ENCODE measurements at places on chromosomes 12 and 14. TPM values are rescaled to one million over a fixed set of nuclear protein-coding genes. Genes with fewer than 3 reads are reported as not detected.

GRCh38 chr14:59254146-59254910, 65.9 kb downstream of the DAAM1 start:
- no peaks in the 10 kb centered on the region for H3K27me3 ChIP-seq
- no peak for DNase-seq
- H3K27ac ChIP-seq = no peak overlapping the region
- peaks cover 3% of the 10 kb centered on the region for H3K4me1 ChIP-seq

- no peak overlapping the region for H3K4me3 ChIP-seq
- H3K36me3 ChIP-seq = no peaks in the 10 kb centered on the region
- no peaks in the 10 kb centered on the region for H3K27me3 ChIP-seq
- peak; percentile 70 for DNase-seq
These were observed 54.9 kb upstream of the OVCH1 start for GRCh38 chr12:29552324-29552927.

DNA sequence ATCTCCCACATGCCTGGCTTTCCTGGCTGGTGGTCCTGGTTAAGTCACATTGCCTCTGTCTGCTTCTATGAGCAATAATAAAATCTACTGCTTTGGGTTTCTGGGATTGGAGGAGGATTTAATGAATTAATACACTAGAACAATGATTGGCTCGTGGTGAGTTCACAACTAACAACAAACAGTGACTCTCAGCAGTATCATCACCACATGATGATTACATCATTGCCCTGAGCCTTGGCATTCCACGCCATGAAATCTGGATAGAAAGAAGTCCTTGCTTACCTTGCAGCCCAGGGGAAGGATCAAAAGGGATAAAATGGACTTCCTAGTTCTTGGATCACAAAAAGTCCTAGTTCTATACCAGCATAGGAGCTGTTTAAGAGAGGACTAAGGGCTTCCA, 1069.0 kb downstream of the VRK1 start:
- peaks cover 2% of the 10 kb centered on the region for H3K4me1 ChIP-seq
- DNase-seq = no peak
- H3K27me3 ChIP-seq = no peaks in the 10 kb centered on the region
- no peaks in the 10 kb centered on the region for H3K36me3 ChIP-seq
- no peak overlapping the region for H3K4me3 ChIP-seq
- H3K27ac ChIP-seq = no peak overlapping the region

DNA sequence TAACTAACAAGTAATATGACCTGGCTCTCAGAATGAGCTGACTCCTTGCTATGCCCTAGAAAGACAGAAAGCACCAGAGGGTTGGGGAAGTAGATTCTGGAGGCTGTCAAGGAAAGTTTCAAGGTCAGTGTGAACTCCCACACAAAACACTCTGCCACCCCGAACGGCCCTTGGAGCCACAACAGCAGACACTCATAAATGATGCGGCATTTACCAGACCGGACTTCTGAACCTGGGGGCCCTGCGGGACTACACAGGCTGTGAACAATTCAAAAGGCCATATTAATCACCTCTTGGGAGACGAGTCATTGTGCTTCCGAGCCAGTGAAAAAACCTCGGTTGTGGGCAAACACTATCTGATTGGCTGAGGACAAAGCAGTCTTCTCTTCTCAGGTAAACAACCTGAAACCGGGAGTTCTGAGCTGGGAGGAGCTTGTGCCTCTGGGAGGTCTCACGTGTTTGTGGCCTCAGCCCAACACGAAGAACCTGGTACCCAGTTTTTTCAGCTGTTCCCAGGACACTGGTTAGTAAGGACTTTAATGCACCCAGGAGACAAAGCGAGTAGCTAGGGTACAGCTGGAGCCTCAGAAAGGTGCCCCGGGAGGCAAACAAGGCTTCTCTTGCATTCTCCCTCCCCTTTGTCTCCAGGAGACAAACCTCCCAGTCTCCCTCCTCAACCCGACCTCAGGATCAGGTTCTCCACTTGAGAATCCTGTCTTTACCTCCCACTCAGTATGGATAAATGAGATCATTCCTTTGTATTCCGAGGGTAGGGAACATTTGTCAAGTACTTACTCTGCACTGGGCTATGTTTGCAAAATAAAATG, 35.3 kb downstream of the VWF start:
- H3K4me1 ChIP-seq = peaks cover 3% of the 10 kb centered on the region
- H3K27ac ChIP-seq = no peak overlapping the region
- peaks cover 6% of the 10 kb centered on the region for H3K27me3 ChIP-seq
- no peak overlapping the region for H3K4me3 ChIP-seq
- H3K36me3 ChIP-seq = no peaks in the 10 kb centered on the region
- DNase-seq = no peak

- H3K36me3 ChIP-seq = no peaks in the 10 kb centered on the region
- H3K27ac ChIP-seq = no peak overlapping the region
- H3K4me1 ChIP-seq = peaks cover 2% of the 10 kb centered on the region
- H3K27me3 ChIP-seq = no peaks in the 10 kb centered on the region
- no peak for DNase-seq
- H3K4me3 ChIP-seq = no peak overlapping the region
These were observed 155.9 kb downstream of the RAD51B start for GRCh38 chr14:67975470-67975869.

GRCh38 chr14:98689951-98690350, 582.0 kb downstream of the BCL11B start:
- no peaks in the 10 kb centered on the region for H3K4me1 ChIP-seq
- no peaks in the 10 kb centered on the region for H3K27me3 ChIP-seq
- H3K36me3 ChIP-seq = no peaks in the 10 kb centered on the region

- H3K4me3 ChIP-seq = no peak overlapping the region
- H3K36me3 ChIP-seq = no peaks in the 10 kb centered on the region
- DNase-seq = no peak
These were observed 70.0 kb downstream of the TMTC1 start for GRCh38 chr12:29713729-29714128.

DNA sequence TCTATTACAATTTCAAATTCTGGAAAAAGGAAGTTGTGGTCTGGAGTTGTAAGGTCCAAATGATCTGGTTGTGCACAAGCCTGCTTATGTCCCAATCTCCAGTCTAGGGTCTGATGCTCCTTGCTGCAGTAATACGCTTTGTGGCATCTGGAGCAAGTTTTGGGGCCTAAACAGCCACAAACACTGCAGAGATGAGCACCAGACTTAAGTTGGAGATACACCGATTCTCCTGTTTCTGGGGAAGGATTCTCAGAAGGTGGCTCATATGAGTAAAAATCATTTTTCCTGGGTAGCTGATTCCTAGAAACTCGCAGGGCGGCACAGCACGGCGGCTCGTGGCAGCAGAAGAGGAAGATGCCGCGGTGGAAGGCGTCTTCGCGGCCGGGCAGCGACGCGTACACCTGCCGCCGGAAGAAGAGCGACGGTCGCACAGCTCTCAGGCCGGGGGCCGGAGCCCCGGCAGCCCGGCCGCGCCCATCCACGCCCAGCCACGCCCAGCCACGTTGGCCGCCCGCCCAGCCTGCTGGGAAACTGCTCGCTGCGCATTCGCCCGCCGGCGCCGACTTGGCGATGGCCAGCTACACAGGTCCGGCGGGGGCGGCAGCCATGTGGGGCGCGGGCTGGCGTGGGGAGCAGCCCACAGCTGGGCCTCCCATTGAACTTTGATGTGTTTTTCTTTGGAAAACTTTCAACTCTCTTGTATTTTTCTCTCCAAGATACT, 129.0 kb downstream of the ASCL4 start:
- peak overlapping the region; percentile 65 for H3K4me3 ChIP-seq
- H3K27me3 ChIP-seq = peaks cover 40% of the 10 kb centered on the region
- H3K27ac ChIP-seq = no peak overlapping the region
- H3K36me3 ChIP-seq = no peaks in the 10 kb centered on the region
- peak; percentile 70 for DNase-seq

DNA sequence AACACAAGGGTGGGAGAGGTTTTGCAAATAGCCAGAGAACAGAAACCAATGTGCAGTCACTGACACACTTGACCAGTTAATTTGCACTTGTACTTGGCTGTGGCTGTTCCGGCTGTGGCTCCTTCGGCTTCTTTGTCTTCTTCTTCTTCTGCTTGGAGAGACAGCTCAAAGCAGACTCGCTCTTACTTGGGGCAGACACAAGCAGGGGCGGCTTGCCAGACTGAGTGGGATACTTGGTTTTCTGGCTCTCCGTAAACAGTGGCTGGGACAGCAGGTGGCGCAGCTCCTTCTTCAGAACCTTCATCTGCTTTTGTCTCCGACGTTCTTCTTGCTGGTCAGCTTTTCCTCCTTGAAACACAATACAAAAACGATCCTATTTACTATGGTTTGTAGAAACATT, 25.0 kb downstream of the OTUB2 start:
- H3K36me3 ChIP-seq = peaks cover 69% of the 10 kb centered on the region
- H3K4me1 ChIP-seq = peaks cover 35% of the 10 kb centered on the region
- no peak for DNase-seq
- peak overlapping the region; percentile 56 for H3K27ac ChIP-seq

DNA sequence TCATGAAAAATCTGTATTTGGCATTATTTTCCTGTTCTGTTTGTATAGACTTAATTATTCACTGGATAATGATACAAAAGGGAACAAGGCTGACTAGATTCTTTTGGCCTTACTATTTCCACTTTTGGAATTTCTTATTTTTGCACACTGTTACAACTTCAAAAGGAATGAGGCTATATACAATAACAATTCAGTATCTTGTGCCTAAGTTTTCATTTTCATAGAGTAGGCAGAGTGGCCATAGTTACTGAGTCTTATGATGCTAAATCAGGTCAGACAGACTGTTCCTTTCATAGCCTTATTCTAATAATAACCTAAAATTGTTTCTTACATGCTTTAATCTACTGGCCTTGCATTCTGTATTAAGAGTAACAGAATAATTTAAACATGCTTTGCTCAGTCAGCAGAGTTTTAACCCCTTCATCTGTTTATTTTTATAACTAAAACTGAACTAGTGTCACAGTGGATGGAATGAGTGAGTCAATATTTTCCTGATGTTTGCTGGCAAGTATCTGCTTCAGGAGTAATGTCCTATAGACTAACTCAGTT, 10.5 kb downstream of the TTC8 start:
- no peak overlapping the region for H3K27ac ChIP-seq
- H3K36me3 ChIP-seq = no peaks in the 10 kb centered on the region
- H3K4me1 ChIP-seq = no peaks in the 10 kb centered on the region
- no peak overlapping the region for H3K4me3 ChIP-seq
- H3K27me3 ChIP-seq = peaks cover 13% of the 10 kb centered on the region

GRCh38 chr14:87139299-87139698, 853.7 kb downstream of the GALC start:
- H3K27ac ChIP-seq = no peak overlapping the region
- H3K27me3 ChIP-seq = no peaks in the 10 kb centered on the region
- DNase-seq = no peak
- no peak overlapping the region for H3K4me3 ChIP-seq

DNA sequence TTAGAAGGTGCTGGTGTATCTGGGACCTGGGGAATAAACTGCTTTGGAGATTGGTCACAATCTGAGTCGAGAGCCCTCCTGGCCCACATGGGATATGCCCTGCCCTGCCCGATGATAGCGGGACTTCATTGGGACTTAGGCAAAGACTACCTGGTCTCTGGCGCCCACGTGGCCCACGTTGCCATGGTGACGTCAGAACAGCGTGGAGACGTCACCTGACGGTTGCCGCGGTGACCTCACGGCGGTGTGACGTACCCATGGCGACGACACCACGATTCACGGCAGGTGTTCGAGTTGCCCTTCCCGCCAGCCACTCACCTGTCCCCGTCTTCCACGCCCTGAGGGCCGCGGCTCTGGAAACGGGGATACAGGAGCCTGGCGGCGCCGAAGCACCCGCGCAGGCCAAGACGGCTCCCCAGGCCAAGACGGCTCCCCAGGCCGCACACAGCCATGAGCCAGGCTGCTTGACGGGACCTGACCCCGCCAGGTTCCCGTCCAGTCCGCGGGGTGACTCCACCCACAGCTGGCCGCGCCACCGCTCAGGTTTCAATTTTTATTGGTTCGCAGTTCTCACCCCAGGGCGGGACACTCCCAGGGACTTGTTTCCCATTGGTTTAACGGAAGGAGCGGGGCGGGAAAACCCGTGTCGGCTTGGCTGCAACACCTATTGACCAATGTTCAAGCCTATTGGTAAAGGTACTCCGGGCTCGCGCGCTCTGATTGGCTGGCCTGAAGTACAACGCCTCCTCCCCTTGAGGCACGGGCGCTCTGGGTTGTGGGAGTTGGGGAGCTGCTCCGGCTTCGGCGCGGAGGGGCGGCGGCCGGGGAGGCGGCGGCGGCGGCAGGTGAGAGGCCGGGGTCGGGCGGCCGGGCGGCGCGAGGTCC, at the start of the genes MMAB and MVK:
Gene MMAB (minus strand): TSS at position 476 of the 885 bp plus-strand sequence. CDS start 24 bp downstream, at position 452.
Gene MVK (plus strand): TSS at position 766 of the 885 bp plus-strand sequence. CDS start 1,029 bp downstream, outside the sequence.
- peak within 1 kb of the TSS; percentile 97 for H3K27ac ChIP-seq
- peak; percentile 100 for DNase-seq
- H3K27me3 ChIP-seq = no peaks in the 10 kb centered on the region
- H3K4me3 ChIP-seq = peak within 1 kb of the TSS; percentile 86
- peaks cover 23% of the 10 kb centered on the region for H3K36me3 ChIP-seq
- peaks cover 26% of the 10 kb centered on the region for H3K4me1 ChIP-seq

DNA sequence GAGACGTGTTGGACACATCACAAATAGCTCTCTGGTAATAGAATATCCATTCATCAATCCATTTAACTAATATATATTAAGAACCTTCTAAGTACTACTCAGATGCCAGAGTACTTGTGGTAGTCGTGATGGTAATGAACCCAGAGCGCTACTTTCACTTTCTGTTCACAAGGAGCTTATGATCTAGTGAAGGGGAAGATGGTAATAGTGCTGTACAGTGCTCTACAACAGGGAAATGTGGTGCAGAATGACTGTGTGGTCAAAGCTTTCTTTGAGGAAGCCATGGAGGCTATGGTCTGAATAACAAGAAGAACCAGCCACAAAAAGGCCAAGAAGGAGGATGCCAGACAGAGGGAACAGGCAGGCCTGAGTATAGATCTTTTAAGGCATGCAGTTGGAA, 212.0 kb downstream of the PTPRO start:
- no peaks in the 10 kb centered on the region for H3K4me1 ChIP-seq
- DNase-seq = peak; percentile 59
- H3K27ac ChIP-seq = peak overlapping the region; percentile 70
- no peaks in the 10 kb centered on the region for H3K36me3 ChIP-seq
- peak overlapping the region; percentile 64 for H3K4me3 ChIP-seq

DNA sequence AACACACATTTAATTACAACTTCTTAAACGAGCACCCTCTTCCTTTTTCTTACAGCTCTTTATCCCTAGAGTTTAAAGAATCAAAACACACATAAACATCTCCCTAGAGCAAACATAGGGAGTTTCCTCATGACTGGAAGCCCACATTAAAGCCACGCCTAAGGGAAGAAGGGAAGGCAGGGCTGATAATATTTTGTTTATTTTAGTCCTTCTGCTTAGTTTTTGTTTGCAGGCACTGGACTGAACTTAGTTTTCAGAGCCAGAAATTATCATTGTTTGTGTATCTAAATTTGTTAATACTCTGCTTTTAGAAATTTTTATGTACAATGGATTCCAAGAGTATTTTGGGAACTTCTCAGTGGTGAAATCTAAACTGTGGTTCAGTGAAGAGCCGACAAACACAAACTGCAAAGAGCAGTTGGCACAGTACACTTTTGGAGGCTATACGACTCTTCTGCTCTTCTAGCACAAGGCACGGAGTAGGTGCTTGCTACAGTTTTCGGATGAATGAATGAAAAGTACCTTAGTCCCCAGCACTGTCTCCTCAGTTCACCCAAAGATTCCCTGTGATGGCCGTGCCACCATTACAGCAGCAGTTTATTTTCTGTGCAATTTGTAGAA, 17.6 kb upstream of the AMIGO2 start:
- H3K36me3 ChIP-seq = peaks cover 7% of the 10 kb centered on the region
- peaks cover 16% of the 10 kb centered on the region for H3K4me1 ChIP-seq
- H3K4me3 ChIP-seq = no peak overlapping the region
- H3K27me3 ChIP-seq = no peaks in the 10 kb centered on the region
- H3K27ac ChIP-seq = no peak overlapping the region
- DNase-seq = no peak

NINJ2 gene
- 10.6 TPM for total RNA-seq

KRT78 gene
- total RNA-seq = not detected
